ENCODE measurements at places on chromosomes 16 and 17. TPM values are rescaled to one million over a fixed set of nuclear protein-coding genes. Genes with fewer than 3 reads are reported as not detected.

GRCh38 chr17:63685578-63685977 lies 14.3 kb downstream of the LIMD2 start:
- no peak overlapping the region for H3K27ac ChIP-seq
- no peaks in the 10 kb centered on the region for H3K27me3 ChIP-seq
- H3K4me1 ChIP-seq: no peaks in the 10 kb centered on the region
- no peak overlapping the region for H3K4me3 ChIP-seq

DNA sequence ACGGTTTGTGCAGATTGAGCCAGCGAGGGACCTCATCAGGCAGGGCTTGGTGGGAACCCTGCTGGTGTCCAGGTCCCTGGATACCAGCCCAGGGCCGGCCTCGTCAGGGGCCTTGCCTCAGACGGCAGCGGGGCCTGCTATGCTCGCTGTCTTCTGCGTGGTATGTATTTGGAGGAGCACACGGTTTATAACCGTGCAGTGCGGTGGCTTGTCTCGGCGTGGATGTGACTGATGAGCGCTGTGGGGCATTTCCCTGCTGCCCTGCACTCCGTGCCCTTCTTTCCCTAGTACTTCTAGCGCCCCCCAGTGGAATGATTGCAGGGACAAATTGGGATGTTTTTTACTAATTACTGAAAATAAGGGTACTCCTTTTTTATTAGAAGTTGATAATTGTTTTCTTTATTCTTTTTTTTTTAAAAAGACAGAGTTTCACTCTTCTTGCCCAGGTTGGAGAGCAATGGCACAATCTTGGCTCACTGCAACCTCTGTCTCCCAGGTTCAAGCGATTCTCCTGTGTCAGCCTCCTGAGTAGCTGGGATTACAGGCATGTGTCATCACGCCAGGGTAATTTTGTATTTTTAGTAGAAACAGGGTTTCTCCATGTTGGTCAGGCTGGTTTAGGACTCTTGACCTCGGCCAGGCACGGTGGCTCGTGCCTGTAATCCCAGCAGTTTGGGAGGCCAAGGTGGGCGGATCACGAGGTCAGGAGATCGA lies 15.3 kb downstream of the TBCD start:
- H3K27ac ChIP-seq: no peak overlapping the region
- H3K4me1 ChIP-seq: no peaks in the 10 kb centered on the region
- H3K4me3 ChIP-seq: no peak overlapping the region
- no peak for DNase-seq

GRCh38 chr16:87441886-87442580 lies 49.9 kb downstream of the MAP1LC3B start:
- no peak overlapping the region for H3K4me3 ChIP-seq
- no peaks in the 10 kb centered on the region for H3K36me3 ChIP-seq
- no peaks in the 10 kb centered on the region for H3K27me3 ChIP-seq
- H3K4me1 ChIP-seq: no peaks in the 10 kb centered on the region
- no peak overlapping the region for H3K27ac ChIP-seq
- no peak for DNase-seq

DNA sequence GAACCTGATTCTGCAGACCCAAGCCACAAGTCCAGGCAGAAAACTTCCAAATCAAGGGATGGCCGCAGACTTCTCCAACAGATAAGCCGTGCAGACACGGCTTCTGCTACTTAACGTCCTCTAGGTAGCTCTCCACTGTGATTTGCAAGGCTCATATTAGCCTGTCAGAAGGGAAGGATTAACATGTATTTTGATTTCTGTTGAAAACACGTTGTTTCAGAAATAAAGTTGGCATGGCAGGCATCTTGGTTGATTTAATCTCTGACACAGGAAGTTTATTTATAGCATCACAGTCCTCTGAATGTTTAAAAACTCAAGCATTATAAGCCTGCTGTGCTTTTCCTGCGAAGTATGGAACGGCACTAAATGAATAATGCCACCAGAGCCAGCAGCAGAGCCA lies 166.8 kb upstream of the TOX3 start:
- no peak for DNase-seq
- no peak overlapping the region for H3K4me3 ChIP-seq
- no peaks in the 10 kb centered on the region for H3K27me3 ChIP-seq
- H3K27ac ChIP-seq: no peak overlapping the region
- H3K36me3 ChIP-seq: no peaks in the 10 kb centered on the region

DNA sequence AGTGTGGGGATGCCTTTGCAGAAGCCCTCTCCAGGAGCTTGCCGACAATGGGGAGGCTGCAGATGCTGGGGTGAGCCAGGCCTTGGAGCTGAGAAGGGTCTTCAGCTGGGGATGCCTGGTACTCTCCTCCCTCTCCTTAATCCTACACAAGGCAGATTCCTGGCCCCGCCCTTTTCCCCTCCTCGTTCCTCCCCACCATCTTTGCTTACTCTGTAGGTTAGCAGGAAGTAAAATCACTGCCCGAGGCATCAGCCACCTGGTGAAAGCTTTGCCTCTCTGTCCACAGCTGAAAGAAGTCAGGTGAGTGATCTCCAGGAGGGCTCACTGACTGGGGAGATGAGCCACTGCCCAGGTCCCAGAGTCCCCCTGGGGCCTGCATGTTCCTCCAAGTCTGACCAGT lies 38.7 kb downstream of the NLRC5 start:
- H3K4me3 ChIP-seq: no peak overlapping the region
- no peak overlapping the region for H3K27ac ChIP-seq
- no peaks in the 10 kb centered on the region for H3K36me3 ChIP-seq
- H3K4me1 ChIP-seq: no peaks in the 10 kb centered on the region
- DNase-seq: no peak

DNA sequence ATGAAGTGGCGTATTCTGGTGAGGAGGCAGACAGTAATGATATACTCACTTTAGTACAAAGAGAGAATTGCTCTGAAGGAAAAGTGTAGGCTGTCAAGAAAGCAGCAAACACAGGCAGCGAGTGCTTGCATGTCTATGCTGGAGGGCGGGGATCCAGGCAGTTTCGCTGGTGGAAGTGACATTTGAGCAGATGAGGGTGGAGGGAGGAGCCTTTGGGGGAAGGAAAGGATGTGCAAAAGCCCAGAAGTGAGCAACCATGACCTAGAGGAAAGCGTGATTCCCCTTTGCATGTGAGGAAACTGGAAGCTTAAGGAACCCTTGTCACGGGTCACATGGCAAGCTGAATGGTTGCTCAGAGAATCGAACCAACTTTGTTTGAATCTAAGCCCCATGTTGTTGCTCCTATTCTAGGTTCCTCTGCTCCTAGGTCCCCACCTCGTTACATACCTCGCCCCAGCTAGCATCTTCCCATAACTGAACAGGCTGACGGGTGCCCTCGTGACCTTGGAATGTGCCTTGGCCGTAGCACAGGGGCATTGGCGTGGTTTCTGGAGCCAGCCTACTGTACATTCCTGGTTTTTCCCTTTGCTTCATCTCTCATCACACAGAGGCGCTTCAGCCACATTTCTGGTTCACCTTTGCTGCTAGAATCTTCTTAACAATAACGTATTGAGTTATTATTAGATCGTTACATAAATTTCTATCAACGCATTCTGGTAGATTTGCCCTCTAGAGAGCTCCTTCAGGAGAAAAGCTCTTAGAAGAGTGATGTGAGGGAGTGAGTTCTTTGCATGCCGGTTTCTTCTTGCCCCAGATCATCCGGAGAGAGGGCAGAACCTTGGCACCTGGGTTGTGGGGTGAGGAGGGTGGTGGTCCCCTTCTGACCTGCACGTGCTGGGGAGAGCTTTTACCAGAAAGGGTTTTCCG lies 191.8 kb downstream of the SNX29 start:
- no peak overlapping the region for H3K4me3 ChIP-seq
- DNase-seq: no peak
- H3K27ac ChIP-seq: no peak overlapping the region

DNA sequence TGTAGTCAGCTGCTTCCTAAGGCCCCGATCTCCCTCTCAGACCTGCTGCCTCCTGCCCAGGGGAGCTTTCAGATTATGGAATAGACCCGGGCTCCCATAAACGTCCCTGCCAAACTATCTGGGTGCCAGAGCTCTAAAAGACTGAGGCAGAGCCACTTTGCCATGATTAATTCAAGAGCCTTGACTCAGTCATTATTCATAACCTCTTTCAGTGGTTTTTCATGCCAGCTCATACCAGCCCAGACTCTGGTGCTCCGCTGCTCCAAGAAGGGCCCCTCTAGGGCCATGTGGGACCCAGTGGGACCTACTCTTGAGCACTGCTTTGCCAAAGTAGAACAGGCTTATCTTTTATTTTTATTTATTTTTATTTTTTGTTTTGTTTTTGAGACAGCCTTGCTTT lies 23.9 kb downstream of the DNAI2 start:
- no peak overlapping the region for H3K27ac ChIP-seq
- H3K4me3 ChIP-seq: no peak overlapping the region
- no peaks in the 10 kb centered on the region for H3K27me3 ChIP-seq
- H3K4me1 ChIP-seq: no peaks in the 10 kb centered on the region
- no peaks in the 10 kb centered on the region for H3K36me3 ChIP-seq
- DNase-seq: no peak

DNA sequence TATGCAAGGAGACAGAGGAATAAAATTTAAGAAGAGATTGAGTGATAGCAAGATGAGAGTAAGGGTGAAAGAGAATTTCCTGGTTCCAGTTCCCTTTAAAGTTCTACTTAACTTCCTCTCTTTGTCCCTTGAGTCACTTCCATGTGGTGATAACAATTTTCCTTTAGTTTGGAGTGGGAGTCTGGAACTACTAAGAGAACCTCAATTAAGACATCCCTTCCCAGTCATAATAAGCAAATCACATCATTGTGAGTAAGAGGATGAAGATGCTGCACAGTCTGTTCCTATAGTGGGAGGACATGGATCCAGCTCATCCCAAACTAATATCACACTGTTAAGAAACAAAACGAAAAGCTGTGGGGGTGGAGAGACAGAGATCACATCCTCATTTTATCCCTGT lies 24.4 kb downstream of the TBX21 start:
- H3K4me1 ChIP-seq: no peaks in the 10 kb centered on the region
- H3K27ac ChIP-seq: no peak overlapping the region
- H3K4me3 ChIP-seq: no peak overlapping the region

DNA sequence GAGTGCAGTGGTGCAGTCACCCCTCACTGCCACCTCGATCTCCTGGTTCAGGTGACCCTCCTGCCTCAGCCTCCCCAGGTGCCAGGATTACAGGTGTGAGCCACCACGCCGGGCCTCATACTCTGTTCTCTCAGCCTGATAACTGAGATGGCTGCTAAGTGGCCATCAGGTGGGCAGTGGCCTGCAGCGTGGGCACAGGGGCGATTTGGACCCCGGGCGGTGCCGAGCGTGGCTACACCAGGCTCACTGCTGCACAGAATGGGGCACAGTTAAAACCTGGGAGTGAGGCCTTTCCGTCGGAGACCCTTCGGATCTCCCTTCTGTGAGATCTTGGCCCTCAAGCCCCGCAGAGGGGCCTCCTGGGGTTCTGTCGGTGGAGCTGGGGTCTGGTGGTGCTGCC lies 11.5 kb downstream of the CACNA1H start:
- H3K36me3 ChIP-seq: no peaks in the 10 kb centered on the region
- no peak overlapping the region for H3K4me3 ChIP-seq
- H3K27ac ChIP-seq: no peak overlapping the region
- H3K27me3 ChIP-seq: no peaks in the 10 kb centered on the region
- peaks cover 28% of the 10 kb centered on the region for H3K4me1 ChIP-seq

TEKT1 gene
- 2.4 TPM for total RNA-seq

GRAPL gene
- total RNA-seq: not detected

SNX20 gene
- 7.7 TPM for total RNA-seq

LONP2 gene
- total RNA-seq: 88.9 TPM
